ENCODE measurements at places on chromosomes 4 and X. TPM values are rescaled to one million over a fixed set of nuclear protein-coding genes. Genes with fewer than 3 reads are reported as not detected.

The SYNPO2 gene
- polyA plus RNA-seq: 0.21 TPM

DNA sequence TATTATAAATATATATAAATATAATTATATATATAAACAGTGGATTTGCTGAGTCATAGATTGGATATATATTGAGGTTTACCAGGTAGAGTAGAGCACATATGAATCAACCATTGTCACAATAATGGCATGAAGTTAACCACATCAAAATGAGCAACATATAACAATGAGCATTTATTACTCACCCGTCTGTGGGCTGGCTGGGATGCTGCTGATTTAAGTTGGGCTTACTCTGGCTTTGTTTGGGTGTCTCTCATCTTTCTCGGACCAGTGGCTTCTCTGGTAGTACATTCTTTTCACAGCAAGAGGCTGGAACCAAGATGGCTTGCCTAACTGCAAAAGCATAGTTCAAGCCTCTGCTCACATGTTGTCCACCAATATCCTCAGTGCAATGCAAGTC lies 111.7 kb upstream of the TAPT1 start:
- DNase-seq: no peak
- H3K4me1 ChIP-seq: no peaks in the 10 kb centered on the region
- H3K27me3 ChIP-seq: no peaks in the 10 kb centered on the region
- no peak overlapping the region for H3K4me3 ChIP-seq

GRCh38 chrX:113868711-113869110 lies 715.2 kb upstream of the HTR2C start:
- H3K4me1 ChIP-seq: no peaks in the 10 kb centered on the region
- no peak for DNase-seq
- H3K27me3 ChIP-seq: no peaks in the 10 kb centered on the region

DNA sequence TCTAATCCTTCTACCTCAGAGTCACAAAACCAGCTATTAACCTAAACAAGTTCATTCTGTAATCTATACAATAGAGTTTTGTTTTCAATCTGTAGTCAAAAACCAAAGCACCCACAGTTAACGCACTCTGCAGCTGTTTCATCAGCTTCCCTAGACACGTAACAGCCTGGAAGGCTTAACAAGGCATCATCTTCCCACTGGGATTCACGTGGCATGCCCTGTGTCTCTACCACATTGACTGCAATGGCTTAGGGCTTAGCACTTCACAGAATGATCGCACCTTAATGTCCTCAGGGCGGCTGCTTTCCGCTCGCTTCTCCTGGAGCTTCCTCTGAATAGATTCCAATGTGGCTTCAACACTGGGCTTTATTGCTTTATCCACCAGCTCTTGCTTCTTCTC lies 49.7 kb upstream of the NAP1L5 start:
- peaks cover 27% of the 10 kb centered on the region for H3K36me3 ChIP-seq
- no peaks in the 10 kb centered on the region for H3K4me1 ChIP-seq
- no peak overlapping the region for H3K27ac ChIP-seq
- no peaks in the 10 kb centered on the region for H3K27me3 ChIP-seq
- no peak overlapping the region for H3K4me3 ChIP-seq
- no peak for DNase-seq

DNA sequence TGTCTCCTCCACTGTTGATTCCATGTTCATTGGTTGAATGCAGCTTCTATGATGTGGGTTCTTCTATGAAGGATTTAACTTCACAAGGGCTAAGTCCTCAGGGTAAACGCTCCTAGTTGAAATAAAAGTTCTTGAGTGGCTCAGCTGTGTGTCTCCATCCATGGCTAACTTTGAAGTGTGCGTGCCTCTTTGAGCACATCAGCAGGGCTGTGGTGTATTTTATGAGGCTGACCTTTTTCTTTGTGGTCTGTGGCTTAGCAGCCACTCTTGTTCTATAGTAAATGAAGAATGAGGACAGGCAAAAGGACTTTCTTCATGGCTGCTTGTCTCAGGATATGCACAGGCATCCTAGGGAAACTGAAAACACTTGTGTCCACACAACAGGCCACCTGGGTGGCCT lies 88.5 kb downstream of the KIT start:
- H3K27ac ChIP-seq: no peak overlapping the region
- H3K4me3 ChIP-seq: no peak overlapping the region
- no peaks in the 10 kb centered on the region for H3K36me3 ChIP-seq
- no peaks in the 10 kb centered on the region for H3K4me1 ChIP-seq
- DNase-seq: no peak
- no peaks in the 10 kb centered on the region for H3K27me3 ChIP-seq

Data from CD8-positive, alpha-beta memory T cell (primary cell).